ENCODE measurements at places on chromosomes 2 and 18.

GRCh38 chr2:234306426-234307173 lies 190.3 kb downstream of the ARL4C start:
- H3K27me3 ChIP-seq: no peaks in the 10 kb centered on the region
- no peaks in the 10 kb centered on the region for H3K4me1 ChIP-seq
- H3K4me3 ChIP-seq: no peak overlapping the region
- no peak for DNase-seq

- H3K4me3 ChIP-seq: no peak overlapping the region
- no peaks in the 10 kb centered on the region for H3K4me1 ChIP-seq
- H3K27me3 ChIP-seq: no peaks in the 10 kb centered on the region
Measured at GRCh38 chr2:191521608-191522208, 156.2 kb upstream of the NABP1 start.

DNA sequence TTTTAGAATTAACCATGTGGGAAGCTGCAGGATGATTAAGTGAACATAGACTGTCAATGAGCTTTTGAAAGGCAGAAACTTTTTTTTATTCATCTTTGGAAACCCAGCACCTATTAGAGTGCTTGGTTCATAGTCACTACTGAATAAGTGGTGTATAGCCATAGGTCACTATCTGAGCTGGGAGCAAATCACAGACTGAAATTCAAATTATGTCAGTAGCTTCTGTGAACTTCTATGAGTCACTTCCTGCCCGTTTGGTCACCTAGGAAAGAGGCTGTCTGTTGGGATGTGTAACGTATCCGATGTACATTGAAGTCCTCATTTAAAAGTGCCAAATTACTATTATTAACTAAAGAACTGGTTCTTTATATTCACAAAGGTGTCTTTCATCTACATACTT lies 20.5 kb upstream of the SLC40A1 start:
- no peaks in the 10 kb centered on the region for H3K36me3 ChIP-seq
- no peaks in the 10 kb centered on the region for H3K4me1 ChIP-seq
- no peaks in the 10 kb centered on the region for H3K27me3 ChIP-seq
- H3K4me3 ChIP-seq: no peak overlapping the region
- no peak overlapping the region for H3K27ac ChIP-seq
- no peak for DNase-seq

DNA sequence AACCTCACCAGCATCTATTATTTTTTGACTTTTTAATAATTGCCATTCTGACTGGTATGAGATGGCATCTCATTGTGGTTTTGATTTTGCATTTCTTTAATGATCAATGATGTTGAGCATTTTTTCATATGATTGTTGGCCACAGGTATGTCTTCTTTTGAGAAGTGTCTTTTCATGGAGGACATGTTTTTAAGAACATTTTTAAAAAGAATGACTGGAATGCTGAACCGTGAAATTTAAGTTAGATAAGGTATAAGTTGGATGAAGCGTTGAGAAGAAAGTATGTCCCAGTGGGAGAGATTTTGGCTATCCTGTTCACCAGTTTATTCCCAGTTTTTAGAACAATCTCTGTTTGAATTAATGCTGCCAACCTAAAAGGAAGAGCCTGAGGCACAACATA lies 365.9 kb downstream of the CELF4 start:
- no peak overlapping the region for H3K4me3 ChIP-seq
- no peaks in the 10 kb centered on the region for H3K36me3 ChIP-seq
- H3K27me3 ChIP-seq: no peaks in the 10 kb centered on the region

DNA sequence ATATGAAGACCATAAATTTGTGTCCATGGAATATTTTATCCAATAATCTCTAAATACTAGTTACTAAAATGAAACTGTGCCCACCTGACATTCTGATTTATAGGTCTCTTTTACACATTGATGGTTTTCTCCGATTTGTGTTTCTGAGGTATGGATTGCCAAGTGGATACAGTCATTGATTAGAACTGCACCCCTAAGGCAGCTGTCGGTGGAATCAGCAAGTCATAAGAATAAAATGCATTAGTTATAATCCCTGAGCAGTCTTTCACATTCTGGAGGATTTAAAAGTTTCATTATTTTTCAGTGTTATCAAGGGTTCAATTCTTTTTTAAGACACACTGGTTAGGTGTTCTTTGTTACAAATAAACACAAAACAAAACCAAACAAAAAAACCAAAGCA lies 6.0 kb downstream of the CAVIN2 start:
- H3K27ac ChIP-seq: no peak overlapping the region
- DNase-seq: no peak
- H3K4me3 ChIP-seq: no peak overlapping the region
- peaks cover 61% of the 10 kb centered on the region for H3K4me1 ChIP-seq
- H3K27me3 ChIP-seq: no peaks in the 10 kb centered on the region
- H3K36me3 ChIP-seq: peaks cover 3% of the 10 kb centered on the region
